Panc1 (cell line): ENCODE measurements at places on chromosomes 13 and 19. TPM values are rescaled to one million over a fixed set of nuclear protein-coding genes. Genes with fewer than 3 reads are reported as not detected.
A peak's percentile ranks its signal among the peaks of the same experiment; 100 is the strongest.

DNA sequence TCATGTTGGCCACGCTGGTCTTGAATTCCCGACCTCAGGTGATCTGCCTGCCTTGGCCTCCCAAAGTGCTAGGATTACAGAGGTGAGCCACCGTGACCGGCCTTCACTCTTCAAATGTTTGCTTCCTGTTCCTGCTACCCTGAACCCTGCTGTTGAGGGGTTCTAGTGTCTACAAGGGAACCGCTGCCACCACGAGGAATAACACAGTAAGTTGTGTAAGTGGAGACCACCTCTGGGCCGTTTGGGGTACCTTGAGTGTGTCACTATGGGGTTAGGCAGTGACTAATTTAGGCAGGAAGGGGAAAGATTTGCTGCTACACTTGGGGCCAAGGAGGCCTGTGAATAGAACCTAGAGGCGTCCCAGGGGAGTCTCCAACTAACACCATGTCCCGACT, 2.2 kb upstream of the MYADM start:
- peak overlapping the region; percentile 95 for H3K4me3 ChIP-seq
- H3K4me1 ChIP-seq = peaks cover 28% of the 10 kb centered on the region
- no peaks in the 10 kb centered on the region for H3K27me3 ChIP-seq
- H3K36me3 ChIP-seq = no peaks in the 10 kb centered on the region; the same call in 1 of the 2 replicates
- H3K27ac ChIP-seq = peak overlapping the region; percentile 93
- DNase-seq = no peak

- H3K4me1 ChIP-seq = no peaks in the 10 kb centered on the region
- no peak overlapping the region for H3K27ac ChIP-seq
- no peaks in the 10 kb centered on the region for H3K27me3 ChIP-seq
- H3K36me3 ChIP-seq = no peaks in the 10 kb centered on the region
- no peak overlapping the region for H3K4me3 ChIP-seq
Measured at GRCh38 chr13:110061270-110061669, 245.7 kb downstream of the COL4A1 start.

DNA sequence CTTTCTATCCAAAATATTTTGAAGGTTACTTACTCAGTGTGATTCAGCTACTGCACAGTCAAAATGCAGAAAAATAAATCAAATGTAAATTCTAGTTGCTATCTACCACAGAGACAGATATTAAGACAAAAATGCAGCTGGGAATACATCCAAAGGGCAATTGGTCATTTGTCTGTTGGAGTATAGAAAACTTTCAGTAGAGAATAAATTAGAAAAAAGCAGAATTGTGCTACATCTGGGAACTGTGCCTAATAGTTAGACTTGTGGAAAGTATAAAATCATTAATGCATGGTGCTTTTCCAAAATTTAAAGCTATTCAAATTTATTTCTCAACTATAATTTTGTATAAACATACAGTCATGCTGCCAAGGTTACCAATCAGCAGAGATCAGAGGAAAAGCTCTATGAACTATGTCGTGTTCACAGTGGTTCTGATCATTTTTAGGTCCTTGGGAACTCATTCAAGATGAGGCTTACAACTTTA, 1635.8 kb downstream of the PCDH9 start:
- DNase-seq = no peak
- H3K27me3 ChIP-seq = no peaks in the 10 kb centered on the region
- H3K4me1 ChIP-seq = no peaks in the 10 kb centered on the region
- no peak overlapping the region for H3K27ac ChIP-seq
- no peak overlapping the region for H3K4me3 ChIP-seq
- no peaks in the 10 kb centered on the region for H3K36me3 ChIP-seq

- no peak for DNase-seq
- H3K4me1 ChIP-seq = no peaks in the 10 kb centered on the region
- no peaks in the 10 kb centered on the region for H3K27me3 ChIP-seq
- no peak overlapping the region for H3K27ac ChIP-seq
Measured at GRCh38 chr19:47765523-47766358, 12.8 kb upstream of the SELENOW start.

- no peak overlapping the region for H3K27ac ChIP-seq
- no peak for DNase-seq
- H3K4me3 ChIP-seq = no peak overlapping the region
- H3K27me3 ChIP-seq = no peaks in the 10 kb centered on the region
- no peaks in the 10 kb centered on the region for H3K36me3 ChIP-seq
- H3K4me1 ChIP-seq = peaks cover 47% of the 10 kb centered on the region
Measured at GRCh38 chr19:15291548-15292021, 40.8 kb downstream of the BRD4 start.

- H3K27ac ChIP-seq = no peak overlapping the region
- DNase-seq = no peak
- no peaks in the 10 kb centered on the region for H3K4me1 ChIP-seq
- no peaks in the 10 kb centered on the region for H3K36me3 ChIP-seq
Measured at GRCh38 chr13:53201454-53202225, 173.0 kb downstream of the OLFM4 start.

- H3K4me3 ChIP-seq = no peak overlapping the region
- no peaks in the 10 kb centered on the region; the same call in 1 of the 2 replicates for H3K36me3 ChIP-seq
- no peak overlapping the region for H3K27ac ChIP-seq
Measured at GRCh38 chr19:33685541-33685940, 63.8 kb downstream of the CHST8 start.

- no peak overlapping the region for H3K4me3 ChIP-seq
- H3K27ac ChIP-seq = no peak overlapping the region
- H3K27me3 ChIP-seq = no peaks in the 10 kb centered on the region
- H3K36me3 ChIP-seq = no peaks in the 10 kb centered on the region
- DNase-seq = no peak
Measured at GRCh38 chr19:8988204-8988603, 22.0 kb downstream of the MUC16 start.

- no peak overlapping the region for H3K4me3 ChIP-seq
- no peak overlapping the region for H3K27ac ChIP-seq
- H3K4me1 ChIP-seq = peaks cover 8% of the 10 kb centered on the region; the same call in 1 of the 2 replicates
- 0 out of 2 replicates have a peak, but pooled peaks cover 2% of the 10 kb centered on the region for H3K36me3 ChIP-seq
- H3K27me3 ChIP-seq = no peaks in the 10 kb centered on the region
Measured at GRCh38 chr19:42229855-42230351, 9.8 kb downstream of the ZNF526 start.

DNA sequence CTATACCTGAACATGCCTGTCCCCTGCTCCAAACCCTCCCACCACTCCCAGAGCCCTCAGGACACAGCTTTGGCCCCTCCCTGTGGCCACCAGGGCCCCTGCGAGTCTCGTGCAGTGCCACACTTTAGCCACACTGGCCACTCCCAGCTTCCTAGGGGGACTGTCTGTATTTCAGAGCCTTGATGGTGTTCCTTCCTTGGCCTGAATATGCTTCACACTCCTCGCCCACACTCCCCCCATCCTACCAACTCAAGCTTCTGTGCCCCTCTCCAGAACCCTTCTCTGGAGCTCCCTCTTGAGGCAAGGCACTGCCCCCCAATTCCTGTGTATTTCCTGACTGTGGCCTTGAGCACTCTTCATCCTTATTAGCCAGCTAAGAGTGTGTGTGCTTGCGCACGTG, 80.2 kb downstream of the DPF1 start:
- no peaks in the 10 kb centered on the region for H3K36me3 ChIP-seq
- DNase-seq = no peak
- H3K27me3 ChIP-seq = no peaks in the 10 kb centered on the region
- no peak overlapping the region for H3K4me3 ChIP-seq
- no peaks in the 10 kb centered on the region for H3K4me1 ChIP-seq

RYR1 gene
- 34.2 TPM for total RNA-seq

FREM2 gene
- 0.15 TPM for total RNA-seq

ZNF611 gene
- 16.6 TPM for total RNA-seq

ETFB gene
- 66.2 TPM for total RNA-seq

C13orf42 gene
- total RNA-seq = not detected

GRK1 gene
- total RNA-seq = 1.8 TPM
